ENCODE measurements at places on chromosomes 7 and 10.

GRCh38 chr10:49076741-49077521 is 38.4 kb downstream of the VSTM4 start:
- no peak for DNase-seq

GRCh38 chr10:113705344-113705652 is 25.6 kb downstream of the CASP7 start:
- DNase-seq = no peak

DNA sequence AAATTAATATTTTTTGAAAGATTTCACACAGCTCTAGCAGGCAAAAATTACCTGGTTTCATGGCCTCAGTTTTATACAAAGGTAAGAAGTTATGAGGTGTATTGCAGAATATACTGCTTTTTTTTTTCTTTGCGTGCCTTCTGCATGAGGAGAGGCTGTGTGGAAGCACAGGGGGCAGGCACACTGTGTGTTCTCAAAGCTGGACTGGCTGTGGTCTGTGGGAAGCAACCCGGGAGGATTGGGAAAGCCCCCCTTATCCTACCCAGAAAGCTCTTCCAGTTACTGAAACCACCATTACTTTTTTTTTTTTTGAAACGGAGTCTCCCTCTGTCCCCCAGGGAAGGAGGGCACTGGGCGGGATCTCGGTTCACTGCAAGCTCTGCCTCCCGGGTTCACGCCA is 25.0 kb downstream of the ADARB2 start:
- DNase-seq = no peak

- DNase-seq = no peak
Observed at GRCh38 chr7:85392789-85393188, 205.9 kb upstream of the SEMA3D start.

GRCh38 chr10:130171196-130171595 is 35.0 kb downstream of the GLRX3 start:
- no peak for DNase-seq

DNA sequence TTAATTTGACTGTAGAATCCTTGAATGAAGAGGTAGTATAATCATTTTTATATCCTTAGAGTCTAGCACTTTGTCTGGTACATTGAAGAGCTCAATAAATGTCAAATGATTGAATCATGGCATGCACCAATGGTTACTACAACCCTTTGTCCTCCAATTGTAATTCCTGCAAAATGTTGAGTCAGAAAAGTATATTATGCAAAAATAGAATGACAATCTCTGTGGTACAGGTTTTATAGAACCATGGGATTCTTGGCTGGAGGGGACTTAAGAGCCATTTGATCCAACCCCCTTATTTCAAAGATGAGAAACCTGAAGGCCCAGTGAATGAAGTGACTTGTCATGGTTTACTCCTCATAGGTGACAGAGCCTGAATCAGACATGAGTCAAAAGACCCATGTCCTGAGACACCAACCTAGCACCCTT is 30.9 kb upstream of the SMKR1 start:
- no peak for DNase-seq

GRCh38 chr10:58544135-58544534 is 31.5 kb downstream of the BICC1 start:
- no peak for DNase-seq

DNA sequence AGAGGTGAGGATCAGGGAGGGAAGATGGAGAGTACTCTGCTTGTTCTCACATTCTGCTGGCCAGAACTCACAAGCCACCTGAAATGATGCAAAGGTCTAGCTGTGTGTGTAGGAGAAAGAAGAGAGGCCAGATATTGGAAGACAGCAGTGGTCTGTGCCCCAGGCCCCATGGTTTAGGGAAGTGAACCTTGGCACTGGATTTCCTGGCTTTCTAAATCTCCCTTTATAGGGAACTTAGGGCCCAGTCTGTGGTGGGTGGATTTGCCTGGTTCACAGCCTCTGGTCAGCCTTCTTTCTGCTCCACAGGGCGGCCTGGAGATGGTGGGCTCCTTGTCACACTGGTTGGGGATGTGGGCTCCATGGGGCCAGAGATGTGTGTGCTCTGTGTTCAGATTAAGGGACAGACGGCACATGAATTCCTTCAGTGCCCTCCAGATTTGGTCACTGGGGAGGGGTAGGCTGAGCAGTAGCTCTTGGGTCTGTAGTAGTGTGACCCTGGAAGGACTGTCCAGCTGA is 9.5 kb upstream of the SH2D4B start:
- DNase-seq = no peak

DNA sequence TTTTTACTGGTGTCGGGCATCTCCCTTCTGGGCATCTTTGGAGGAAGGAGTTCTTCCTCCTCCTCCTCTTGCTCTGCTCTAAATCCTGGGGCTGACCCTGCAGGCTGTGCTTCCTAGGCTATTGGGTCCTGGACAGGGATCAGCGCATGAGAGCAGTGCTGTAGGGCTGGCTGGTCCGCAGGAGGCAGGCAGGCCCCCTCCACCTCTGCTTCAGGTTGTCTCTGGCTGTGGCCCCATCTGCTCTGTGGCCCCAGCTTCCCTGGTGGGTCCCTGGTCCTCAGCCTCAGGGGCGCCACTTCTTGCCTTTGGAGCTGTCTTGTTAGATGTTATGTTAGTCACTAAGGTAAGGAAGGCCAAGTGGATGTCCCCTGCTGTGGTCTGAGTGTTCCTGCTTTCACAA is 237.3 kb upstream of the PITRM1 start:
- no peak for DNase-seq

GRCh38 chr10:15719899-15720634 is at the start of gene ITGA8:
TSS of gene ITGA8 (minus strand) at chr10:15719922. CDS start at chr10:15719771, 151 bp downstream.
- peak; percentile 26 for DNase-seq

DNA sequence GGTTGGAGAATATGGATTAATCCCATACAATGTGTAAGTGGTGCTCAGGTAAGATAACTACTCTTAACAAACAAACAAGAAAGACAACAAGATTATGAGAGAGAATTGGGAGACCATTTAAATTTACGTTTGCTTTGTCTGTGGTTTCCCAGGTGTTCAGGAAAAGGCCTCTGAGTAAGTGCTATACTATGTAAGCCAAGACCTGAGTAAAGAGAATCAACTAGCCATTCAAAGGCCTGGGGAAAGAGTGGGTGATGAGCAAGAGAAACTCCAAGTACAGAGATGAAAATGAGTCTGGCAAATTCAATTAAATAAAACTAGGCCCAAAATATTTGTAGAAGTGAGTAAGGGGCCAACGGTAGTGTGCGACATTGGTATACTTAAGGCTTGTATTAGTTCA is 9.9 kb downstream of the CSTF2T start:
- no peak for DNase-seq

All from NCI-H1694 (cell line).